ENCODE measurements at places on chromosomes 13 and 19.

DNA sequence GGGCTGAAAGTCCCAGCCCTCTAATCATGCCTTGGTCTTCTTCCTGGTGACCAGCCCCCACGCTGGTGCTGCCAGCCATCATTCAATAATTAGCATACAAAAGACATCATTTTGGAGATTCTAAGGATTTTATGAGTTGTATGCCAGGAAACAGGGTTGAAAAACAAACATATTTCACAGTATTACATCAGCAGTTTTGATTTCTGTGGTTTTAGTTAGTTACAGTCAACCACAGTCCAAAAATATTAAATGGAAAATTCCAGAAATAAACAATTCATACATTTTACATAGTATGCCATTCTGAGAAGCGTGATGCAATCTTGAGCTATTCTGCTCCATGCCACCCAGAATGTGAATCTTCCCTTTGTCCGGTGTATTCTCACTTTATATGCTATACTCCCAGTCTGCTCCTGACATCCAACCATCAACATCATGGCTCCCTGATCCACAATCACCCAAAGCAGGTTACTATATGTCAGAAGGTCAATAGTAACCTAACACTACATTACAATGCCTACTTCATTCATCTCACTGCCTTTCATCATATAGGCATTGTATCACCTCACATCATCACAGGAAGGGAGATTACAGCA is 49.2 kb downstream of the STOML3 start:
- no peak for DNase-seq

DNA sequence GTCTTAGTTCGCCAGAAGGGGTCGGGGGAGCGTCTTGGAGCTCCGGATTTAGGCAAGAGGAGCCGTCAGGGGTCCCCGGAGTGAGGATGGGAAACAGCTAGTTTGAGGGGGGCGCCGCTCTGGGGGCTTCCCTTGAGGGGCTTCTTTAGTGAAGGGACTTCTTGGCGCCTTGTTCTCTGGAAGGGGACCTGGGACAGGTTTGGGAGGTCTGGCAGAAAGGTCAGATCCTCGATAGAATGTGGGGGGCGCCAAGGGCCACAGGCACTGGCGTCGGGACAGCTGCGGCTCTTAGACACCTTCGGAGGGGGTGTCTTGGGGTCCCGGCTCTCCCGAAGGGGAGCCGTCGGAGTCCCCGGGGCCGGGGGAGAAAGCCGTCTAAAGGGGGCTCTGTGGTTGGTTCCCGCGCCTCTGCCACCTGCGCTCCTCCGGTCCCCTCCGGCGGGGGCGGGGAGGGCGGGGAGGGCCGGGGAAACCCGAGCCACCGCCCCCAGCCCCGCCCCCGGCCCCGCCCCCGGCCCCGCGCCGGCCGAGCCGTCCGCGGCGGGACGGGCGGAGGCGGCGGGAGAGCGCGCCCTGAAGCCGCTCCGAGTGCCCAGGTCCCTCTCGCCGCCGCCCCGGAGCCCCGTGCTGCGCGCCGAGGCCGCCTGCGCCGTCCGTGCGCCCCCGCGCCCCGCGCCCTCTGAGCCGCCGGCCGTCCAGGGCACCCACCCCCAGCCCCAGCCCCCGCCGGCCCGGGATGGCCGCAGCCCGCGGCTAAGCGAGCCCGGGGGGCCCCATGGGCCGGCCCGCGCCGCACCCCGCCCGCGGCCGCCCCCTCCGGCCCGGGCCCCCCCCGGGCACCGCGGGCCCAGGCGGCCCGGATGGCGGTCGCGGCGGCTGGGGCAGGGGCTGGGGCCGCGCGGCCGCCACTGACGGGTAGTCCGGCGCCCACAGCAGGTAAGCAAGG is at the start of gene NRTN:
Gene NRTN (plus strand): TSS at position 552 of the 946 bp plus-strand sequence. CDS start 19,099 bp downstream, outside the sequence.
- peak; percentile 47 for DNase-seq

DNA sequence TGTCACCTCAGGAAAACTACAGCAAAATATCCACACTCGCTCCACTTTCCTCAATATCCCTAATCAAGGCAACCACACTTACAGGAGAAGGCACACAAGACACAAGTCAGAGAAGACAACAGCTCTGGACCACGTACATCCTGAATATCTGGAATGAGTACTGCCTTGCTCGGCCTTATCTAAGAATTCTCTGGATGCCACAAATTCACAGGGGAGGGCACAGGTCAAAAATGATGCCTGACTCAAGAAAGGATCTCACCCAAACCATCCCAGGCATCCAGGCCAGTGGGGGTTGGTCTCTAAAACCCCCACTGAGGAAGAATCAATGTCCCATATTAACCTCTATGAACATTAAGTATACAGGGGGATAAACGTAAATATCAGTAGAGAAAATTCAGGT is 29.9 kb downstream of the ATP7B start:
- no peak for DNase-seq

DNA sequence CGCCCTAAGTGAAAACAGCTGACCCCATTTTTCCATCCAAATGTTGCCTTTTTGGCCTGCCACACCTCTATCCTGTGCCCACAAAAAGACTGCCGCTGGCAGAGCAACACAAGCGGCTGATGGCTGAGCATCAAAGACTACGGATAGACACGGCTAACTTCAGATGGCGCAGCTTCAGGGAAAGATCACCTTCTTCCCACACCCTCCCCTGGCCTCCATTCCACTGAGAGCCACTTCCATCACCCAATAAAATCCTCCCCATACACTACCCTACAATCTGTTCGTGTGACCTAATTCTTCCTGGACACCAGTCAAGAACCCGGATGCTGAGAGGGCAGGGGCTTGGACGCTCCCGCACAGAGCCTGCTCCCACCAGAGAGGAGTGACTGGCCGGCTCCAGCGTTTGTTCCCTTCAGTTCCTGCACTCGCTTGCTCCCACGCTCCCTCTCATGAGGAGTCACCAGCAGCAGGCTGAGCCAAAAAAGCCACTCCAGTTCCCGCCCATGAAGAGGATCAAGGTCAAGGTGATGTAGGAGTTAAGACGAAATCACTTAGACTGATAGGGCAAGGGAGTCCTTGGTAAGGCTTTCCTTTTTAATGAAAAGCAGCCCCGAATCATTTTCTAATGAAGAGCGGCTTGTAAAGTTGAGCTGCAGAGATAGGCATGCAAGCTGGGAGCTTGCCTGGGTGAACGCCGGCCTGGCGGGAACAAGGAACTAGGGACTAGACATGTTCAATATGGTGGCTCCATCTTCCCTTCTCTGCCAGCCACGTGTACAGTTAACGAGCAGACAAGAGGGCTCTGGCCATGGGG is 35.7 kb downstream of the TSKS start:
- no peak for DNase-seq

DNA sequence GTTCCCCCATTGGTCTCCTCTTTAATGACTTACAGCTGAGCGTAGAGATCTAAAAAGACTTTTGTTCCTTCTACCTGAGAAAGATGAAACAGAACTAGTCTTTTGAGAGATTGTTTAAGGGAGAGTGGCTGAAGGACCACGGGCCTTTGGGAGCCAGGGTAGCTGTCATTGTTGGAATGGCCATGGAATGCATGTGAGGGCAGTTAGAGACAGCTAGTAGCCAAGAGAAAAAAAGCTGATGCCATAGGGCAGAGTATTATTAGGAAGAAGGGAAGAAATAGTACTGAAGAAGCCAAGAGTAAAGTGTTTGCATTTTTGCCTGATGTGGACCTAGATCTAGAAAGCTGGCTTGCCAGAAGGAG is 5.6 kb downstream of the ZNF507 start:
- DNase-seq, result no peak

DNA sequence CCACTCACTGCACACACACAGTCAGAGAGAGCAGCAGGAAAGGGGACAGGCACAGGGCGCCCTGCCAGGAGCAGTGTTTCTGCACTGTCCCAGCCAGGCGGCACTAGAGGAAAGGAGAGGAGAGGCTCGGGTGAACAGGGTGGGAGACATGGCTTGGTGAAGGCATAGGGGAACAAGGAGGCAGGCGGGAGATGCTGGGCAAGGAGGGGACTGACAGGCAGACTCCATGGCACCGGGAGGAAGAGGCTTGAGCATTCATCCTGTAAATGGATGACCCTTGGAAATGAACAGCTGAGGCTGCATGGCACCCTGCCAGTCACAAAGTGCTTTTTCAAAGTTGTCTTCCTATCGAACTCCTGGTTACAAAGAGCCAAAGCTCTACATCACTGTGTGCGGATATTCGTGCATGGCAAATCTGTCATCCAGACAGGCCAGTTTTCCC is 22.4 kb downstream of the MED26 start:
- DNase-seq, result no peak

GRCh38 chr19:20503476-20503875 is 62.1 kb downstream of the ZNF737 start:
- DNase-seq, result no peak

- DNase-seq, result no peak
Measured at GRCh38 chr13:81446441-81446840, 1105.5 kb upstream of the SPRY2 start.

DNA sequence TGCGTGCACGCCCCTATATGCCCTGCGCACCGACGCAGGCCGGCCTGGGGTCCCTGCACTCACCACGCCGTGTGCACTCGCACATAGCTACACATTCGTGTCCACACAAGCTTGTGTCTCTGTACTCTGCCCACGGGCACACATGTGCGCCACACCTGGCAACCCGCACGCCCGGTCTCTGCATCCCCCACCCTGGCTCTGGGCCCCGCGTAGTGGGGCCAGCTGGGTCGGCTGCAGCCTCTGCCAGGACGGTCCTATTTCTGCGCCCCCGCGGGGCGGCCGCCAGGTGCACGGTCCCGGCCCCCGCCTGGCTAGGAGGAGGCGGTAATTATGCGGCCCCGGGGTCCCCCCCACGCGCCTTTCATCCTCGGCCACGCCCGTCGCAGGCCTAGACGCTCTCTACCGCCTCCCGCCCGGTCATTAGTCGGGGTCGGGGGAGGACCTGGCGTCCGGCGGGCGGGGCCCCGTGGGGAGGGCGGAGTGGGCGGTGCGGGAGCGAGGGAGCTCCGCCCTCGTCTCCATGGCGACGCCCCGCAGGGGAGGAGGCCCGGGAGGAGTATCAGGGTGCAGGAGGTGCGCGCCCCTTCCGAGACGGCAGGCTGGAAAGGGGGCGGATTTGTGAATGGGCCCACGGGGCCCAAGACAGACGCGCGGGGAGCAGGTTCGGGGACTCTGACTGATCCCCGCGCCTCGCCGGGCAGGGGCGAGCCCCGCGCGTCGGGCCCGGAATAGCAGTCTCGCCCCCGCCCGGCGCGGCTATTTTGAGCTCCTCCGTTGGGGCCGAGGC is 2.8 kb upstream of the CIRBP start:
- peak; percentile 82 for DNase-seq

- DNase-seq, result no peak
Measured at GRCh38 chr13:23828086-23828485, 61.1 kb downstream of the MIPEP start.

GRCh38 chr19:28463493-28464053 is 749.4 kb downstream of the UQCRFS1 start:
- DNase-seq, result no peak

GRCh38 chr13:47835470-47836228 is 165.4 kb downstream of the SUCLA2 start:
- no peak for DNase-seq

- no peak for DNase-seq
Measured at GRCh38 chr13:20431080-20431479, 94.6 kb downstream of the CRYL1 start.

DNA sequence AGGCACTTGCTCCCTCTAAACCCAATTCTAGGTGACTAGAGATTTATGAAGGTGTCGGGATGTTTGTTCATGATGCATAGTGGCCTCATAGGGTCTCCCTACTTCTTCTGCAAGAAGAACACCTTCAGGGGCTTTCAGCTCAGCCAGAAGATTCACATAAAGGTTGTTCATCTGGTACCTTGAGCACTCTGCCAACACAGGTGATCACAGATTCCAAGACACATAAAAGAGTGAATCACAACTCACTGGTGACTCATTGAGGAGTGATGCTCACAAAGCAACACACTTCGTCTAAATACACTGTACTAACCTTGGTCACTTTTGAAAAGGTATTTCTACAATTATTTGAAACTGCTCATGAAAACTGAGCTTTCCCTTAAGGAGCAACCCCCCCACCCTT is 6.8 kb upstream of the ZNF324 start:
- DNase-seq, result no peak

GRCh38 chr19:12828494-12828893 is 5.9 kb downstream of the RTBDN start:
- peak; percentile 35 for DNase-seq

DNA sequence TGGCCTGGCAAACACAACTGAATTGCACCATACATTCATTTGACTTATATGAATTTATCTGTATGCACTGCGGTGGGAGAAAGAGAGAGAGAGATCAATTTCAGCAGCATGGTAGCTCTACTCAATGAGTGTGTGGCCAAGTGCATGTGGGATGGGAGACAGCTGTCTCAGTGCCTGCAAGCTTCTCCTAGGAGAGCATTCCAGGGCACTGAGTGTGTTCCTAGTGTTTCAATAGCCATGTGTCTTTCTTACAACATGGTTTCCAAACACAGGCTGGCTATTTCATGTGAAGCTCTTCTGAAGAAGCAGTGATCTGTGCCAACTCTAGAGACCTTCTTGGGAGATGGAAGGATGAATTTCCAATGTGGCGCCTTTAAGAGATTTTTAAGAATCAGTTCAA is 43.5 kb downstream of the NEK5 start:
- DNase-seq, result no peak

DNA sequence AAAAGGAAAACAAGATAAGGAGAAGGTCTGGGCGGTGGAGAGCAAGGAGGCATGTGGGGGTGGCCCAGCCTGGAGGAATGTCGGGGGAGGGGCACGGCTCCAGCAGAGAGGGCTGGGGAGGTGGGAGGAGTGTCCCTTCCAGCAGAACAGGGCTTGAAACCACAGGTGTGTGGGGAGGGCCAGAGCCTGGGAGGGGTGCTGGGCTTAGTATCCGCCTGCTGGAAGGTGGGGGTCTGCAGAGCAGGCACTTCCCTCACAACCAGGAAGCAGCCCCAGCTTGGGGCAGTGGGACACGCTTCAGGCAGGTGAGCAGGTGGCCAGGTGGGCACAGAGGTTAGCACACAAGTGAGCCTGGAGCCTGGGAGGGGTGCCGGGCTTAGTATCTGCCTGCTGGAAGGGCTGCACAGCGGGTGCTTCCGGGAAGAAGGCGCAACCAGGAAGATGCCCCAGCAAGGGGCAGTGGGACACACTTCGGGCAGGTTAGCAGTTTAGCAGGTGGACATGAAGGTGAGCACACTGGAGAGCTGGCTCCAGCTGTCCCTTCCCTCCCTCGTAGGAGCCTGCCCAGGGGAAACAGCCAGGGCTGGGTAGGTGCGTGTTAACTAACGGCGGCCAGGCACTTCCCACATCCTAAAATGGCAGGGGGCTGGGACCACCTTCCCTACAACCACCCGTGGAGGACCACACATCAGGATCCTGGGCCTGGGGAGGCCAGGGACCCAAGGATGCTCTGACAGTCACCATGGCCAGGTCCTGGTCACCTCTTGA is 3.0 kb downstream of the GAS6 start:
- DNase-seq, result no peak

DNA sequence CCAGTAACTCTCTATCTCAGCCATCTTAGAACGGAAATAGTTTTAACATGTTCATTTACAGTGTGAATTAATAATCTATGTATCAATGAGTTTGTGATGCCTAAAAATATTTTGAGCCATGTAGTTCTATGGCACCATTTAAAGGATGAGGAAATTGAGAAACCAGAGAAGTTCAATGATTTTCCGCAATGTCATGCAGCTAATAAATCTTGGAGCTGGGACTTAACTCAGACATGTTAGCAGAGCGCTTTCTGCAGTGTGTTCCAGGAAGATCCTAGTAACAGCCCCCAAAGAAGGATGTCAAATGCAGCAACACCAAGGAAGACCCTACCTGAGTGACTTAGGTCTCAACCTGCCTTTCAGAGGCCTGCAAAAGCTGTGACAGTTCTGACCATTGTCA is 99.3 kb upstream of the RAP2A start:
- no peak for DNase-seq
